Right ventricle myocardium superior (tissue), 1 donor: ENCODE measurements at places on chromosomes 11 and 22. TPM values are rescaled to one million over a fixed set of nuclear protein-coding genes. Genes with fewer than 3 reads are reported as not detected.

The TRIM51 gene
- not detected for total RNA-seq

The DNAJB13 gene
- total RNA-seq, result not detected

The CHRM1 gene
- not detected for total RNA-seq

The DCDC1 gene
- total RNA-seq, result 0.11 TPM

The FOSL1 gene
- 0.70 TPM for total RNA-seq

The RANGAP1 gene
- 42.8 TPM for total RNA-seq

The C11orf52 gene
- 1.7 TPM for total RNA-seq

The ART1 gene
- 2.3 TPM for total RNA-seq

The ESAM gene
- 39.0 TPM for total RNA-seq

The APOA4 gene
- not detected for total RNA-seq

The OR51E2 gene
- total RNA-seq, result 0.13 TPM

The HBG1 gene
- total RNA-seq, result not detected

The ANO5 gene
- total RNA-seq, result 68.9 TPM

The OR2AT4 gene
- total RNA-seq, result not detected

The TOMT gene
- total RNA-seq, result not detected

The CRKL gene
- total RNA-seq, result 50.1 TPM

The KCTD14 gene
- not detected for total RNA-seq

The SLCO2B1 gene
- total RNA-seq, result 28.2 TPM

The SEPTIN5 gene
- total RNA-seq, result 123 TPM

The ADORA2A gene
- total RNA-seq, result 4.1 TPM

The ELMOD1 gene
- total RNA-seq, result 1.00 TPM

The PAX6 gene
- total RNA-seq, result not detected

The COMT gene
- 75.3 TPM for total RNA-seq

The TRIM48 gene
- not detected for total RNA-seq

The CD248 gene
- 15.7 TPM for total RNA-seq

The PLAAT2 gene
- total RNA-seq, result 0.73 TPM

The RHOG gene
- 22.3 TPM for total RNA-seq

The CCDC116 gene
- 0.24 TPM for total RNA-seq

The MMP13 gene
- total RNA-seq, result not detected

The OR51B2 gene
- not detected for total RNA-seq

The C22orf39 gene
- 65.7 TPM for total RNA-seq

The PHLDA2 gene
- 1.1 TPM for total RNA-seq

The GLYATL1 gene
- not detected for total RNA-seq

The SLC15A3 gene
- 19.1 TPM for total RNA-seq

The MUC2 gene
- not detected for total RNA-seq

The BATF2 gene
- 2.0 TPM for total RNA-seq

The NRGN gene
- total RNA-seq, result 3.6 TPM

The JAML gene
- 2.7 TPM for total RNA-seq

The CARD16 gene
- 8.4 TPM for total RNA-seq

The IL18 gene
- 1.9 TPM for total RNA-seq

The SAA4 gene
- total RNA-seq, result not detected

The ACRV1 gene
- total RNA-seq, result not detected
